ENCODE measurements at places on chromosomes 11 and 22.

- no peak for DNase-seq
These were observed 1.4 kb downstream of the ASCL2 start for GRCh38 chr11:2268729-2269600.

GRCh38 chr11:914747-915501, 4.3 kb upstream of the CHID1 start:
- no peak for DNase-seq

- DNase-seq: no peak
These were observed 103.0 kb downstream of the DBX1 start for GRCh38 chr11:20056950-20057943.

DNA sequence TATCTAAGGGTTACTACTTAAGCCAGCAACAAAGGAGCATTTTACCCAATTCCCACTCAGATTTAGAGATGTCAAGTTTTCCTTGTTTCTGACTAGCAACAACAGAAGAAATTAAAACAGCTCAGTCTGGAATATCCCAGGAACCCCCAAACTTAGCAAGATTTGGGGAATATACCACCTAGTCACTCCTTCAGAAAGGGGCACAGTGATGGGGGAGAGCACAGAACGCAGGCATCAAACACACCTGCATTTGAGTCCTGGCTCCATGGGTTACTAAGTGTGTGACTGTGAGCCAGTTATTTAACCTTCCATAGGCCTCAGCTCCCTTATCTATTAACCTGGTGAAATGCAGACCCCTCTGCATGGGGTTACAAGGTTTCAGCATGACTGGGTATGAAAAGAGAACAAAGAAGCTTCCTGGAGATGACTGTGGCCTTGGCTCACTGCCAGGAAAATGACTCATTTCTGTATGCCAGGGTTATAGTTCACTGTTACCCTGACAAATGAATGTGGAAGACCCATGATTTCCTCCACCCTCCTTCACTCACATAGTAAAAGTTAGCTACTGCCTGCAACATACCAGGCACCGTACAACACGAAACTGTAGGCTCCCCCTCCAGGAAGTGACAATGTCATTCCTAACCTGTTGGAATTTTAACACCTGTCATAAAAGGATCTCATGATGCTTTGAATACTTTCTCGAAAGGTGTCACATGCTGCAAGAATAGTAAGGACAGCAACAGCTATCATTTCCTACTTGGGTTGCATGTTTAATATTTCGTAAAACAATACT, 79.6 kb downstream of the ME3 start:
- DNase-seq: peak; percentile 99

DNA sequence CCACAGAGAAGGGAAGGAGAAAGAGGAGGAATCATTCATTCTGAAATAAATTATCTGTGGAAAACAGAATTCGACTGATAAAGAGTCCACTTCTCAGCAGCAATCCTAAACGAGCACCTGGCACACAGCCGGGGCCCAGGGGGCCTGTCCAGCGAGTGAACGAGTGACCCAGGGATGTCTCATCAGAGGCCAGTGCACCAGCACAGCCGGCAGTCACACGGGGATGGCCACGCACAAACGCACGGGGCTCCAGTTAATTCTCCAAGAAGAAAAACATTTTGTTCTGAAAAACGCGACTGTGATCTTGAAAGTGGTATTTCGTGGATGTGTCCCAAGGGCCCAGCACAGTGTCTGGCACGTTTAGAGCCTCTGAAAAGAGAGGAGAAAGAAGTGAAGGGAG, 154.6 kb downstream of the BRD1 start:
- no peak for DNase-seq

DNA sequence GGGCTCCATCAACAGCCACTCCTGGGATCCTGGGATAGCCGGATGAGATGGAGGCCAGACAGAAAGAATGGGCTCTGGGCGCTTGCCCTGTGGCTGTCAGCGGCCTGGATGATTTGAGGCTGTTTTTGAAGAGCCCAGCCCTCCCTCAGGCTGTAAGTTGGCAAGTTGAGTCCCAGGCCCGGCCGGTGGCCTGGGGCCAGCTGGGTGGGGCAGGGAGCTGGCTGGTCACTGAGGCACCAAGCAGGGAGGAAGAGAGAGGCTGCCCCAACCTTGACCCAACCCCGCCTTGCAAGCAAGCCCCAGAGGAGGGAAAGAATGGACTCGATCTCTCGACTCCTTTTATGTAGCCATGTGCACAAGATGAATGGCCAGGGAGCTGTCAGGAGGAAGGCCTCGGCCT, 34.9 kb downstream of the RIBC2 start:
- DNase-seq: no peak

DNA sequence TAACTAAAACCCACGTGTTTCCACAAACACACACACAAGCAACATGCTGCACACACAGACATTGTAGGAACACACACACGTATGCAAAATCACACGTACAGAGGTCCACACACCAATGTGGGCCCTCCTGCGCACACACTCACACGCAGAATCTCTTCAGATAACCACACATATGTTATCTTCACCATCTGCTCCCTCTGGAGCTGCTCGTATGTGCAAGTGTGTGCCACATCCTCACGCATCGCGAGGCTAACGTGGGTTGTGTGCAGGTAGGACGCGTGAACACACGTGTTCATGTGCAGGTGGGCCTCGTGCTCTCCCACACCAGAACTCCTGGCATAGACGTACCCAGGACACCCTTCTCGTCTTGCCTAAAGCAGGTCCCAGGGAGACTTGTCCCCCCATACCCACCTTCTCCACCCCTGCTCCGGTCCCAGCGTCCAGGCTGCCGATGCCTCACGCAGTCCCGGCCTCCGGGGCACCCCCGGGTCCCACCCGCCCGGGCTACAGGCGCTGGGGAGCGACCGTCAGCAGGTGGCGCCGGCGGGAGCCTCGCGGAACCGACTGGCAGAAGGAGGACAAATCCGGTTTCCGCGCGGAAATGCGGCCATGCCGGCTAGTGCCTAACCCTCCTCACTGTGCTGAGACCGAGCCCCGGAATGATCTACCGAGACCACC, 10.3 kb upstream of the IGSF9B start:
- no peak for DNase-seq
